Mammary epithelial cell (primary cell): ENCODE measurements at places on chromosomes 7 and 10.

GRCh38 chr10:125441151-125441550 lies 241.8 kb downstream of the TEX36 start:
- peak; percentile 12 for DNase-seq

DNA sequence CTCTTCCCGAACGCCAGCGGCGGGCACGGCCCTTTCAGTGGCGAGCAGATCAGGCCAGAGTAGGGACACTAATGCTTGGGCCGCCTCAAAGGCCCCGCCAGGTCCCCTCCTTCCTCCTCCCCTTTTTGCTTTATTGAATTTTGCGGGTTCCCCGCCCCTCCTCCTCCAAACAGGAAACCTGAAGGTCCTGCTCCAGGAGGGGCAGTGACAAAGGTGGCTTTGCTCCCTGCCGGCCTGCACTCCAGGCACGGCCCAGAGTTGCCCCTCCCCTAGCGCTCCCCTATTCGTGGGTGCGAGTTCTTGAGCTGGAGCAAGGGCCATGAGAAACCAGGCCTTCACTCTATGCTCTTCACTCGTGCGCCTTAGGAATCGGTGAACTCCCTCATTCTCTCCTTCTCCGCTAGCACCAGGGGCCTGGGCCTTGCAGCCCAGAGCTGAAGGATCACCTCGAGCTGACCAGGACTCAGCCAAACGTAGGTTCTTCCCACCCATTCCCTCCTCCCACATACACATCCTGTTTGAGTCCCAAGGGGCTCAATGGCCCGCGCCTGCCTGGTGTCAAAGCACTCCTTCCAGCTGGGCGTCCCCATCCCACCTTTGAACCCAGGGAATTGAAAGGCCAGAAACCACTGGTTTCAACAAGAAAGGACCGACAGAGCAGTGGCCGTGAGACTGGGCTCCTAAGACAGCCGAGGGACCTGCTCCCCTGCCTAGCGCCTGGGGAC lies 619 bp upstream of the HOXA6 start:
- peak; percentile 67 for DNase-seq

DNA sequence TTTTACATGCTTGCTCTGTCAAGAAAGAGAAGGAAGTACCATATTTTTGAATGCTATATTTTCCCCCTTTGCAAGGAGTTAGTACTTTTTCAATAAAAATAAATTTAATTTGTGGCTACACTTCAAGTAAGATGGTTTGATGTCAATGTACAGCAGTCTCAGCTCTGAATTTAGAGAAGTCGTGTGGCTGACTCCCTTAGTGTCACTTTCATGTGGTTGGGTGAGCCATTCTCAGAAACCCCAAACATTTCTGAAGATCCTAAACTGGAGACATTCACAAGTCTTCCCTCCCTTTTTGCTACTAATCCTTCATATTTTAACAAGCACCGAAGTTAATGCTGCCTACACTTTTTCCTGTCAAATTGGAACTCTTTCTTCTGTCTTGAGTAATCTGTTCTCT lies 244.4 kb downstream of the DYNC1I1 start:
- DNase-seq: no peak

GRCh38 chr7:128398016-128398840 lies 11.6 kb downstream of the IMPDH1 start:
- no peak for DNase-seq

DNA sequence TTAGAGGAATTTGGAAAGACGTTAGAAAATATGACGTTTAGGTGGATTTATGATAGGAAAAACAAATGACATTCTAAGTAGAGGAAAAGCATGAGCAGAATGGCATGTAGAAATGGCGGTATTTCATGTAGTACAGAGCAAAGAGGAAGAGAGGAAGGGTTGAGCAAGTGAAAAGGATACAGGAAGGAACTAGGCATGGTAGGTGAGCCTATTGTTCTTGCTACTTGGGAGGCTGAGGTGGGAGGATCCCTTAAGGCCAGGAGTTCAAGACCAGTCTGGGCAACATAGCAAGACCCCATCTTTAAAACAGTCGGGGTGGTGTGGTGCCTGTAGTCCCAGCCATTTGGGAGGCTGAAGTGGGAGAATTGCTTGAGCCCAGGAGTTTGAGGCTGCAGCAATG lies 1.2 kb downstream of the GTPBP10 start:
- DNase-seq: no peak

- DNase-seq: no peak
These were observed 75.3 kb upstream of the PTN start for GRCh38 chr7:137418841-137419240.

- no peak for DNase-seq
These were observed 18.3 kb upstream of the ELMO1 start for GRCh38 chr7:37467002-37467401.

DNA sequence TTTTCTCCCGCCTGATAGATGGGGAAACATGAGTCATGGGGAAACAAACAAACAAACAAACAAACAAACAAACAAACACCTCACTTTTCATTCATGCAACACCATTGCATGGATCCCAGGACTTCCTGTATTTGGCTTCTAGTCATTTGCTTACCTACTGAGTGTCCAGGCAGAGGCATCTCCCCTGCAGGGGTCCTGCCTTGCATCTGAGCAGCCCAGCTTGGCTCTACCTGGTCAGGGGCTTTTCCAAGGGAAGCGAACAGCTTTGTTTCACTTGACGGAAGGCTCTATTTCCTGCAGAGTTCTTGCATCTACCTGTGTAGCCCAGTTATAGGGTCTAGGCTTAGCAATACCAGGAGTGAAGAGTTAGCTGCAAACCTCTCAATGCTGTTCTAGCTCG lies 374.2 kb downstream of the GATA3 start:
- no peak for DNase-seq

- no peak for DNase-seq
These were observed 35.1 kb downstream of the GPER1 start for GRCh38 chr7:1122832-1123501.

- peak; percentile 46 for DNase-seq
These were observed 183.0 kb downstream of the ARID5B start for GRCh38 chr10:62084451-62084850.

- no peak for DNase-seq
These were observed 973 bp downstream of the SDK1 start for GRCh38 chr7:3301831-3302618.

DNA sequence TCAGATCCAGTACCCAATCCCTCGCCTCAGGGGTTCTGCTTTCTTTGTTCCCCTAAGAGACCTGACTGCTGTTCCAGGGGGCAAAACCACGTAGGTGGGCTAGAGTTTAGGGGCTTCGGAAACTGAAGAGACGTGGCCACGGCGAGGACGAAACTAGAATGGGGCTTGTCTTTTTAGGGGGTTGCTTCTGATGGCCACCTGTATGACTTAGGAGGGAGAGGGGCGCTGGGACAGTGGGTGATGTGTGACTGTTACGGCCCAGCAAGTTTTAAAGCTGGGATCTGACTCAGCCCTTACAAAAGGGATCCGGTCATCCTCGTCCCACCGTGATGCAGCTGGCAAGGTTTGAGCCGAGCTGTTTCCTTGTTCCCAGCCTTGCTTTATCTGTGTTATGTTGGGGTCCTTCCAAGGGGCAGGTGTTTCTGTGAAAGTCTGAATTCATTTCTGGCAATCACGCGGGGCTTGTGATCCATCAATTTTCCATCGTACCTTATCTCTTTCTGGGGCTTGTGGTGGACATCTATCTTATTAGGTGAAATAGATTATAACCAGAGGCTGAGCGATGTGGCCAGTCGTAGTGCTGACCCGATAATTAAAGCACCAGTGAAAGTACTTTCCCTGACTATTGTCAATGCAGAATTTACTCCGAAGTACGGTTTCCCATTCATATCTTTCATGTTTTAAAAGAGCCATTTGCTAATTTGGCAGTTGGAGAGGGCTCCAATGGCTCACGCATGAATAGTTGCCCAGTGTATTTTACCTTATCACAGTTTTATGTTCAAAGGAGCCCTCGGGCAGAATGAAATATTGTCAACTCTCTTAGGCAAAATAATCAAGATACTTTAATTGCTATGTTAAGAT lies 830 bp downstream of the MET start:
- peak; percentile 60 for DNase-seq

- peak; percentile 75 for DNase-seq
These were observed 5.8 kb downstream of the PITX3 start for GRCh38 chr10:102235598-102235920.

- no peak for DNase-seq
These were observed 446.6 kb downstream of the GFRA1 start for GRCh38 chr10:115826396-115826795.

DNA sequence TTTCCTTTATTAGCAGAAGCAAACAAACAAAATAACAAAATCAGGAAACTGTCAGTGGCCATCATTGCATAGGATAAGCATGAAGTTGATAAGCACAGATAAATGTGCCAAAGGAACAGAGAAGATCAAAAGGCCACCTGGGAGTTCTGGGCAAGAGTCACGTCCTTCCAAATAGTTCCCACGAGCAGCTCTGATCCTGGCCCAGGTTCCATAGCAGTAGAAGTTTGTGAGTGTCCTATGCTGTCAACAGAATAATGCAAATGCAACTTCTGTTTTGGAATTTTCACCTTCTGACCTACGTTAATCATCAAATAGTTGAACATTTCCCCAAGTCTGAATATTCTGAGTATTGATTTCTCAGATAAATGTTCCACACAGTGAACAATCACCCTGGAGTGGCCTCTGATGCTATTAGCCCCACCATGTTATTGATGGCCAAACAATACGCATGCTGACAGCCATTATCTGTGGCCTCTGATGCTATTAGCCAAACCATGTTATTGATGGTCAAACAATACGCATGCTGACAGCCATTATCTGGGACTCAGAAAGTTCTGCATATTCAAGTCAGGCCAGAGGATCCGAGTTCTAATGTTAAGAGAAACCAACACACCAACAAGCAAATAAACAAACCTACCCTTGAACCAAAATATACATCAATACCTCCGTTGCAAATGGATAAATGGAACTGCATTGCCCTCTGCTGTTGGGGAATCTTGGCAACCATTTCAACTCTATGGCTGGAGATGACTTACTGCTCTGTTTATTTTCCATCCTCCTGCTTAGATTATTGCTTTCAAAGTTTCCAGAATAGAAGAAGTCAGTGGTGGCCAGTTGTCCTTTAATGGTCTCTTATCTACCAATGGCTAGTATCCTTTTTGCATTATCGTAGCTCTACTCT lies 63.3 kb downstream of the MRC1 start:
- peak; percentile 8 for DNase-seq

DNA sequence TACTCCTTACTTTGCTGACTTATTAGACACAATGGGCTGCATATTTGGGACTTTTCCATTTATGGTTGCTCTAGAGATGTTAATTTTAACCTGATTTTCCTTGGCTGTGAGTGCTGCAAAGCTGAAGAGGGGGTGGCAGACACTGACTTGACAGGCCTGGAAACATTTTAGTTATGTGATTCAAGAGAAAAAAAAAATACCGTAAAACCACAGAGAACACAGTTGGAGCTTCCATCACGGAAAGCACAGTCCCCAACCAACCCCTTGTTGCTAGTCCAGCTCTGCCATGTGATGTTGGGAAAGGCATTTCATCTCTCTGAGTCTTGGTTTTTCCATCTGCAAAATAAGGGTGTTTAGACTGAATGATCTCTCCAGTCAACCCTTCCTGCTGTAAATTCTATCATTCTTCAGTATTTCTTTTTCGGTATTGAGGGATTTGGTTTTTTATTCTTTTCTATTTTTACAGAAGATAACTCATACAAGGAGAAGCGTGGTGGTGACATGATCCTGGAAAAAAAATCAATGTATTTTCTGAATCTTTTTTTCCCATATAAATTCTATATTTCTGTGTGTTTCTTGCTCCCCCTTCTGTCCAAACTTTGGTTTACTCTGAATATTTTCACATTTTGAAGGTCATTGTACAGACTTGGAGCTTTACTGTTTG lies 246.1 kb downstream of the REEP3 start:
- peak; percentile 8 for DNase-seq

DNA sequence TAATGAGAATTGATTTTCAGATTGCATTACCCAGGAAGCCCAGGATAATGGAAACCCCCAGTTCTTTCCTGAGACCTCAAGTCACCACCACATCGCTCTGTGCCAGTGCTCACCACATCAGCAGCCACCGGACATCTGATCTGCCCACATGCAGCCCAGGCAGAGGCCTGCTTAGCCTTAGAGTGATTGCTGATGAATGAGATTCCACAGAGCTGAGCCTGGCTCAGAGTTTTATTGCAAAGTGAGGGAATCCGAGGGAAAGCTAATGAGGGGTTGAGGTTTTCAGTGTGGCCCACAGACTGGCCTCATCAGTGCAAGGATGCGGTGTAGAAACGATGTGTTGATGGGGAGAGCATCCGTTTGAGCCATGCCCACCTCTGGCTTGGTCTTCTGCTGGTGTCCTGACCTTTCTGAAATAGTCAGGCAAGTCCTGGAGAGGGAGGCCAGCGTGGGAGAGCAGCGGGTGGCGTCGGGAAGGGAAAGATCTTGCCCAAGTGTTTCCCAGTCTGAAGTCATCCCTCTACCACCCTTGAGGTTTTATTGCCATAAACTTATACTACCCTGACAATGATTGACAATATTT lies 120.3 kb downstream of the ITIH5 start:
- no peak for DNase-seq

- DNase-seq: no peak
These were observed 391.2 kb downstream of the ANKRD7 start for GRCh38 chr7:118615681-118616080.

DNA sequence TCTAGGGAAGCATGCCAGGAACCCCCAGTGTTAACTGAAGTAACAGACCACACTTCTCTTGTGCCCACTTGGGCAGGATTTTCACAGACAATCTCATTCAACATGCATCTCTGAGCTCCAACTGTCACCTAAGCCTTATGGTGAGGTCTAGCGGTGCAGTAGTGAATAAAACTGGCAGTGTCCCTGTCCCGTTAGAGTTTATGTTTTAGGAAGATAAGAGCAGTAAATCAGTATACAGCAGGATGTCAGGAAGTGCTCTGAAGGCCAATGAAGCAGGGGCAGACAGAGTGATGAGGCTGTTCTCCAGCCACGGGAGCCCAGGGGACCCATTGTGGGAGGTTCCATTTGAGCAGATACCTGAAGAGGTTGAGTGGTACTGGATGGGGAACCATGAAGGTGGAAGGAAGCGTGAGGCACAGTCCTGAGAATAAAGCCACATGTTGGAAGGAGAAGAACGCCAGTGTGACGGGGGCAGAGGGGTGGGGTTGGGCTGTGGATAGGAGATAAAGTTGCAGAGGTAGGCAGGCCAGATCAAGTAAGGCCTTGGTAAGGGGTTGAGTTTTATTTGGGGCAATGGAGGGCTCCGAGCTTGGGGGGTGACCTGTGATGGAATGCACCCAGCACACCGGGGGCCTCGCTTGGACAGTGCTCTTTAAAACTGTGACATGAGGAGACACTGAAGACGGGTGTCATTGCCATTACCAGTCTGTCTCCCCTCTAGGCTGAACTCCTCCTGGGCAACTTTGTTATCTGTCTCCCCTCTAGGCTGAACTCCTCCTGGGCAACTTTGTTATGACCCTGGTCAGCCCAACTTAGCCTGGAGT lies 6.6 kb downstream of the GDF10 start:
- DNase-seq: no peak
